CD8-positive, alpha-beta memory T cell (primary cell): ENCODE measurements at places on chromosomes 7 and 10. TPM values are rescaled to one million over a fixed set of nuclear protein-coding genes. Genes with fewer than 3 reads are reported as not detected.

DNA sequence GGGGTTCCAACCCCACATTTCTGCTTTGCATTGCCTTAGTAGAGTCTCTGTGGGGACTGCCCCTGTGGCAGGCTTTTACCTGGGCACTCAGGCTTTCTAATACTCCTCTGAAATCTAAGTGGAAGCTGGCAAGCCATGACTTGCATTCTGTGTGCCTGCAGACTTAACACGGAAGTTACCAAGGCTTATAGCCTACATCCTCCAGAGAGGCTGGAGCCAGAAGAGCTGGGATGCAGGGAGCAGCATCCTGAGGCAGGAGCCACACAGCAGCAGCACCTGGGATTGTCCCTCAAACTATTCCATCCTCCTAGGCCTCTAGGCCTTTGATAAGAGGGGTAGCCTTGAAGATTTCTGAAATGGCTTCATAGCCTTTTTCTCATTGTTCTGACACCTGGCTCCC is 22.1 kb upstream of the ABCC2 start:
- no peak for DNase-seq

DNA sequence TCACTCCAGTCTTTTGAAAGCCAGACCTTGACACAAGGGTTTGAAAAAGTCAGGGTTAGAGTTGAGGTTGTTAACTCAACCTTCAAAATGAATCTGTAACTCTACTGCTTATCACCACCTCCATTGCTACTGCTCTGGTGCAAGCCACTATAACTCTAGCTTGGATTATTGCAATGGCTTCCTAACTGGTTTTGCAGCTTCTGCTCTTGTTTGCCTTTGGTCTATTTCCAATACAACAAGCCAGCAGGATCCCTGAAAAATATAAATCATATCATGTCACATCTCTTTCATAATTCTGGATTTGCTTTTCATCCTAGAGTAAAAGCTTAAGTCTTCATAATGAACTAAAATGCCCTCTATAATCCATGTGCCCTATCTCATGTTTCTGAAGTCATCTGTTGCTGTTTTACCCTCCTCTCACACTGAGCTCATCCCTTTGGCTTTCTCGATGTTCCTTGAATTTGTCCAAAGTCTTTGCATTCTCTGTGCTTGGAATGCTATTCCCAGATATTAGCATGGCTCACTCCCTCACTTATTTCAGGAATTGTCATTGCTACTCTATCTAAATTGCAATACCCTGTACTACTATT is 10.9 kb downstream of the TAS2R60 start:
- no peak for DNase-seq

TES gene
- 193 TPM for polyA plus RNA-seq

UTF1 gene
- not detected for polyA plus RNA-seq

DNA sequence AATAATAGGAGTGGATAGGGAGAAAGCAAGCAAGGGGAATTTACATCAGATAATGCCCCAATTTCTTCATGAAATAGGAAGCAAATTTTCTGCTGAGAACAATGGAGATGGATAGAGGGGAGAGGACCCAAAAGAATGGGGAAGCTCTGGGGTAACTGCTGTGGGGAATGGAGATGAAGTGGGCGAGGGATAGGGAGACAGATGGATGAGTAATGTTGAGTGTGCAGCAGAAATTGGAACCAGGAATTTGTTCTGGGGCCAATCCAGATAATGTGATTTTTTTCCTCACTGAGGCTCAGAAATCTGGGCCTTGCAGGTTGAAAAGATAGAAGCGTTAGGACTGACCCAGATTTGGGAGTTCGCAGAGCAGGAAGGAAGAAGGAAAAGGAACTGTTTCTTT is 24.5 kb upstream of the MRC1 start:
- DNase-seq = no peak

DNA sequence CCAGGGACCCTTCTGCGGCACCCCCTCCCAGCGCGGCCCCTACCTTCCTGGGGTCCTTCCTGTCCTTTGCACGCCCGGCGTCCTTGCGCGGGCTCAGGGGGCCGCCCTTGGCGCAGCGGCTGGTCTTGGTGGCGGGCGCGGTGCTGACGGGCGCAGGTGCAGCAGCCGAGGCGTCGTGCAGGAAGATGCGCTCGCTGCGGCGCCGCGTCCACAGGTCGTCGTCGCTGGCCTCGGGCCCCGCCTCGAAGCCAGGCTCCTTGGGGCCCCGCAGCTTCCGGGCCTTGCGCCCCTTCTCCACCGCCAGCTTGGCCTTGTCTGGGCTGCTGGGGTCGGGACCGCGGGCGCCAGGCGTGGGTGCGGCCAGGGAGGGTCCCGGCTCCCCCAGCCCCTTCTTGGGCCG is 49.8 kb downstream of the SLC29A4 start:
- no peak for DNase-seq

DNA sequence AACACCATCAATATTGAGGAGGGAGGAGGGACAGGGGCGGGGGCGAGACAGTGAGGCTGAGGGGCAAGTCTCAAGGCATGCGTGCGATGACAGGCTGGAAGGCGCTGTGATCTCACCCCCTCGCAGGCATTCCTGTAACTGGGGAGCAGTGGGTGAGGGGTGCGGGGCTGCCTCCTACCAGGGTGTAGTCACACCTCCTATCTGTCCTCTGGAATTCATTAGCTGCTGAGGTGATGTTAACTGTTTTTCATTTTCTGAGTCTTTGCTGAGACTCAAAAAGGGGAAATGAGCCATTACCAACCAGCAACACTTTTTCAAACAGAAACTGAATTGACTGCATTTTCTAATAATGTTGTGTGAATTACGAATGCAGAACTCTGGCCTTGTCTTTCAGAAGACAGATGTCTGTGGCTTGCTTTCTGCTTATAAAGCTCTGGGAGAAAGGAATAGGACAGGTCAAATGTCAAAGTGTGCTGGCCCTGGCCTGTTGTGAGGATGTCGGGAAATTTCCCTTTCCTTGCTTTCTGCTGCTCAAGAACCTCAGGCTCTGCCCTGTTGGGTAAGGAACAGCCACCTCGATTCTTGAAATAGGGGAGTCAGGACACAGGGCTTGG is 23.7 kb upstream of the CDH23 start:
- no peak for DNase-seq
